ENCODE measurements at places on chromosomes 4 and X.

GRCh38 chr4:54542119-54542438, 115.7 kb upstream of the KIT start:
- no peak for DNase-seq

DNA sequence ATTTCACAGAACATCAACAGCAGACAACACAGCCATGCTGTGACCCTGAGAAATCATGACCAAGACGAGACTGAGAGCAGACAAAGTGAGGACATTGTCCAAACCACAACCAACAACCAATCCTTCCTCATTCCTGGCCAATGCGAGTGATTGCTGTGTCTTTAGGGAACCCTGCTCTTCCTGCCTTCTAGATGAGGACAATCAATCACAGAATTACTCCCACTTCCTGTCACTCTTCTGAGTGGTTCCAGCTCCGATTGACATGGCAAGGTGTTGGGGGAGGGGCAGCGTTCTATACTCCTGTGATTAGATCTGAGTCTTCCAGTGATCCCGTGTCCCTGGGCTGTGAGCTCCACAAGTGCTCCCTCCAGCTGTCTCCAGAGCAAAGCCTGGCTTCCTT, 227.8 kb downstream of the STIM2 start:
- DNase-seq: no peak

- no peak for DNase-seq
Measured at GRCh38 chr4:25938366-25938765, 24.3 kb downstream of the SMIM20 start.

DNA sequence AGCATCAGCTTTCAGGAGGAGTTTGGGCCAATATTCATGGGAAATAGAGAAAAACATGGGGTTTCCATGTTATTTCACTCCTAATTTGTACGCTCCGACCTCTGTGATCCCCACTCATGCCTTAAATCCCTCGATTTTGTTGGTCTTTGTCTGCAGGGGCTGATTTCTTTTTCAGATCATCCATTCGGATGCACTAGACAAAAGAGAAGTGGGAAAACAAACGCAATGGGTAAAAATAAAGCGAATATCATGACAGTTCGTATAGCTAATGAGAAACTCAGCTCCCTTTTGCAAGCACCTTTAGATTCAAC, 139.1 kb upstream of the PLAC1 start:
- no peak for DNase-seq

DNA sequence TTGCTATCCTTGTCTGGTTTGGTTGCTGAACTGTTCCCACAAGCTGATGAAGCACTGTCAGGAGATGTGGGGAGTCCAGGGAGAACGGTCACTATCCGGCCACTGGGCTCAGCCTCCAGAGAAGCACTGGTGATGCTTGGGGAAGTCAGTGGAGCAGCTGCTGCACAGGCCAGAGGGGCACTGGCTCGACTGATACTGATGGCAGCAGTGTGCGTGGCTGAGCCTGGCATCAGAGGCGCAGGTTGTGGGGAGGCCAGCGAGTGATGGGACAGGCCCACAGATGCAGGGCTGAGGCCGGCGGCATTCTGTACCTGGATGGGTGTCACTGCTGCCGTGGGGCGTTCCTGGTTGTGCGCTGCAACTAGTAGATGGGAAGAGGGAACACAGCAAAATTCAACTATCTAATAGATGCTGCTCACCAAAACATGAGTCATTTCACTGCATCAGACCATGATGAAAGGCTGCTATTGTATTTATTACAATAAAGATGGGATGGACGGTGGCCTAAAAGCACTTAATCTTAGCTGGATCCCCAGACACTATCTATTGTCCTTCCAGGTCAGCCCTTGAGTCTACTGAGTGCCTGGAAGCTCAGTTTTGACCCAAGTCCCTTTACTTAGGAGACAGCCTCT, 106.3 kb upstream of the CBR4 start:
- no peak for DNase-seq

DNA sequence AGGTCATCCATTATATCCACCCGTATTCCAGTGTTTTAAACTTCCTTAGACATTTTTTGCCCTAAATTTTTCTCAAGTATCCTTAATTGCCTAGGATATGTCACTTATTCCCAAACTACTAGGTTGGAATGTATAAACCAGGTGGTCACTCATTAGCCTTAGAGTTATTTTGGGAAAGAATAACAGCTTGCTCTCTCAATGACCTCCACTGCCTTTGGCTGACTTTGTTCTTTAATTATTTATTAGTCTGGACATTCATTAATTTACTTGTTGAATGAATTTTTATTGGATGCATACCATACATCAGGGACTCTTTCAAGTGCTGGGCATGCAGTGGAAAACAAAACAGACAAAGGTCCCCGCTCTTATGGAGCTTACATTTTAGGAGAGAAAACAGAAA, 609.3 kb upstream of the IGFBP7 start:
- DNase-seq: no peak

DNA sequence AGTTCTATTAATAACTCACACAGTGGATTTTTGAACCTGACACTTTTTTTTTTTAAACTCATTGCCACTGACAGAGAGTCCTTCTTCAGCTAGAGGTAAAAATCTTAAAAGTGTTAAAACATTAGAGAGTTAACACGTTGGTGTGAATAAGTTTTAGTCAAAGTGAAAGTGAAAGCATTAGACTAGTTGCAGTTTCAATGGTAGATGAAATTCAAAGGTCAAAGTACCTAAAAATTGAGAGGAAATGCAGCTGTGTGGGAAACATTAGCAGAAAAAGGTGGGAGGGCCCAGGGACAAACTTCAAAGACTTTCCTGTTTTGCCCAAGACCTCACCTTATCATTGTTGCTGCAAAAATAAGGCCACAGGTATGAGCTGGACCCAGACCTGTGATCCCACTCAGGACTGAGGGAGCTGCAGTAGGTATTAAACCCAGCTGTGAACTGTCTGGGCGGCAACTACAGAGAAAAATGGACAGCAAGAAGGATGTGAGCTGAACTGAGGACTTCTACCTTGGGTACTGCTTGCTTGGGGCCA, 17.6 kb upstream of the GABRA4 start:
- DNase-seq: no peak

DNA sequence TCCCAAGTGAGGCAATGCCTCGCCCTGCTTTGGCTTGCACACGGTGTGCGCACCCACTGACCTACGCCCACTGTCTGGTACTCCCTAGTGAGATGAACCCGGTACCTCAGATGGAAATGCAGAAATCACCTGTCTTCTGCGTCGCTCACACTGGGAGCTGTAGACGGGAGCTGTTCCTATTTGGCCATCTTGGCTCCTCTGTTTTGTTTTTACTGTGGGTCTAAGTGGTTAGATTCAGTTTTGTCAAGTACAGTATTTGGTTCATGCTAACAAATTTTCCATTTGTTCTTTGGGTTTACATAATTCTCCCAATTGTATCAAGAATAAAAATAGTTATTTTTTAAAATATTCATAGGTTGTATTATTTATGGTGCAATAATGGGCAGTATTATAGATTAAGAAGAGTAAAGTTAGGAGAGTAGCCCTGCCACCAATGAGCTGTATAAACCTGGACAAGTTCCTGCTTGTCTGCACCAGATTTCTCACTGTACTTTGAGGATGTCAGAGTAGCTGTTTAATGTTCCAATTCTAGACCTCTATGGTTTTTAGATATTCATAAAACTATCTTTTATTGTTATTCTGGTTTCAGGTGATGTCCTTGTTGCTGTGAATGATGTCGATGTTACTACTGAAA, 23.4 kb downstream of the INTU start:
- no peak for DNase-seq

- no peak for DNase-seq
Measured at GRCh38 chrX:68018248-68019203, 414.8 kb downstream of the OPHN1 start.

DNA sequence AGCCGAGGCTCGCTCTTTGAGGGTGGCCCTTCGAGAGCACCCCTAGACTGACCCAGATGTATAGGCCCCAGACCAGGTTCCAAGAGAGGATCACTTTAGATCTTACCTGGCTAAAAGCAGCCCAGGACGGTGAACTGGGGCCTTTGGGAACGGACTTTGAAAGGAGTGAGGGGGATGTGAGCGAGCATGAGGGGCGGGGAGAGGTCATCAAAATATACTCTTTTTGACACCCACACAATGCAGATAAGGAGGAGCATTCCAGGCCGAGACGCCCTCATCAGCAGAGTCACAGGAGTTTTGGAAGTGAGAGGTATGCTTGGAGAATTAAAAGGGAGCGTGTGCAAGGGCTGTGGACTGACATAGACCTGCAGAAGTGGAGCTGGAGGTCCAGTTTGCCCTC, 528 bp downstream of the NSDHL start:
- DNase-seq: no peak

DNA sequence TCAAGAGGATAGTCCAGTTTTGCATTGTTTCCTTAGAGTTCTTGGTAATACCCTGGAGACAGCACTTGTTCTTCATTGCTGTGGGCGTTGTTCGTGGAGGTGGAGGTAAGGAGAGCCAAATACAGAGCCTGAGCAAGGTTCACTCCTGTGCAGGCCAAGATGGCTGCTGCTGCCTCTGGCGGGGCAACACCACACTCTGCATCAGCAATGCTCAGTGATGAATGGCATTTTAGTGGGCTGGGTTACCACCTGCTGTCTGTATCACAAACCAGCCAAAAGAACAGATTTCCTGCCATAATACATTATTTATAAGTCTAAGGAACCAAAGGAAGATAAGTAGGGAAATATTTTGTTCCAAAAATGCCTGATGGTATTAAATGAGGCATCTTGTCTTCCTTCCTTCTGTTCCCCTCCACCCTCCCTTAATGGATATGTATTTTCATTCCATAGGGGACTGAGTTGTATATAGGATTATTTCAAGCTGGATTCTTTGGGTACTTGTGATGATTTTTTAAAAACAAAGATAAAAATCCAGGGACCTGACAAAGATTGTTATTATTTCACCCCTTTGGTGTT, 61.6 kb upstream of the LIMCH1 start:
- DNase-seq: no peak

DNA sequence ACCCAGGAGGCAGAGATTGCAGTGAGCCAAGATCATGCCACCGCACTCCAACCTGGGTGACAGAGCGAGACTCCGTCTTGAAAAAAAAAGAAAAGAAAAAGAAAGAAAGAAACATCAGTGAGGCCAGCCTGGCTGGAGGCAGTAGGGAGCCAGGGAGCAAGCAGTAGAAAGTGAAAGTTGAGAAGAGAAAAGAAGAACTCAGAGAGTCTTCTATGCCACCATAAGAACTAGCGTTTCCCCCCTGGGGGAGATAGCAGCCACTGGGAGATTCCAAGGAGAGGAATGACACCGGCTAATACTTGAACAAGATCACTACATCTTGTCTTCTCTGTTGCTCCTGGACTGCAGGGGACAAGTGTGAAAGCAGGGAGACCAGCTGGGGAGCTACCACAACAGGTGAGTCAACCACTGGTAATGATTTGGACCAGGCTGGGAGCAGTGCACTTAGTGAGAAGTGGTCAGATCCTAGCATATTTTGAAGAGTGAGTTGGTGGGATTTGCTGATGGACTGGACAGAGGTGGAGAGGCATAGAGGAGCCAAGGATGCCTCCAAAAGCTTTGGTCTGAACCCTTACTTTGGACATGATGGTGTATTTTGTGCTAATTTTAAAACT, 33.4 kb downstream of the SLC2A9 start:
- no peak for DNase-seq
